ENCODE measurements at places on chromosomes 1 and 21.
A peak's percentile ranks its signal among the peaks of the same experiment; 100 is the strongest.

DNA sequence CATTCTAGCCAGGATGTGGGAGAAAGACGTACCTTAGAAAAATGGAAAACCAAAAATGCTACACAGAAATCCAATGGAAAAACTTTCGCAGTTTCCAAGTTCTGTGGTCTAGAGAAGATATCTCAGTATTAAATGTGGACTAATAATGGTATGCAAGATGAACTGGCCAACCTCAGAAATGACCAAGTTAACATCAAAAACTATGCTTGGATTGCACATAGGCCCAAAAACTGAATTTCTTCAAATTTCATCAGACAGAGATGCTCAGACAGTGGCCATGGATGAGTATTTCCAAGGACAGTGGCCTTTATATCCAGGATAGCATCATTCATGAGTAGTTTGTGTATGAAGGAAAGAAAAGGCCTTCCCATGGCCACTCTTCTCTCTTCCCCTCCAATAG lies 132.2 kb downstream of the TIAM1 start:
- DNase-seq: no peak

DNA sequence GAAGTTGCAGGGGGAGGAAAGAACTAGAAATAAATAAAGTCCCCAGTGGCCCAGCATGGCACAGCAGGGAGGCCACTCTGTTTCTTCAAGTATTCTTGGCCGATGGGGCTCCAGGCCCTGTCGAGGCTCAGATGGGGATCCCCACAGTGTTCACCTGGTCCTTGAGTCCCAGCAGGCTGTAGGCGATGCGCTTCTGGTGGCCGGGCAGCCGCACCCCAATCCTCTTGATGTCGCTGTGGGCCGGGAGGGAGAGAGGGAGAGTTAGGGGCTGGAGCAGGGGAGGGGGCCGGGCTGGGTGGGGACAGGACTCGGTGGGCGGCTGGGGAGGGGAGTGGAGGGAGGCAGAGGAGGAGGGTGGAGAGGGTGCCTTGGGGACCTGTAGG lies 30.8 kb downstream of the EPHA2 start:
- no peak for DNase-seq

- DNase-seq: no peak
These were observed 21.7 kb upstream of the CTSK start for GRCh38 chr1:150829751-150830150.

DNA sequence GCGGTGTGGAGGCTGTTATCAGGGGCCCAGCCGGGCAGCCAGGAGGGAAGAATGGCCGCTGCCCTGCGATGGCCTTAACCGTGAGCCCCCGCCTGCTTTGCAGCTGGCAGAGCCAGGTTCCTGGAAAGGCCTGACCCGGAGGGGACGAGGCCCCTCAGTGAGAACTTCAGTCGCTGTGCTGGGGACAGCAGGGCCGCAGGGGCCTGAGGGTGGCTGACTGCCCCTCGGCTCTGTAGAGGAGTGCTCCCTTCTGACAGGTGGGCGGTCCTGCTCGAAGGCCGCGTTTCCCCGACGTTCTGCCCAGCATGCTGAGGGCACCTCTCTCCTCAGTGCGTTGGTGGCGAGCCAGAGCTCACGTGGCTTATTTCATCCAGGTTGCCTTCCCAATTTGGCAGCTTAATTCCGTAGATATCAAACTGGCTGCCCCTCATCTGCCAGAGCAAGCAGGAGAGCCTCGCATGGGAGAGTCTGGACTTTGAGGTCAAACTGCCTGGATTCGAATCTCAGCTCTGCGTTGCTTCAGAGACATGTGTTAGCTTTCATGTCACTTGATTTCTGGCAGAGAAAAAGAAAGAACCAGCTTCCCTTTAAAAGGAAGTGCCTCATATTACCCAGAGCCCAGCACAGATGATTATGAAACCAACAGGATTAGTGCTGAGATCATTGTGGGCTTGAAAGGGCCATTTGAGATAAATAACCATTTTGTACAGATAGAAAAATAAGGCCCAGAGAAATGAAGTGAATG lies 239.8 kb downstream of the SDCCAG8 start:
- no peak for DNase-seq

DNA sequence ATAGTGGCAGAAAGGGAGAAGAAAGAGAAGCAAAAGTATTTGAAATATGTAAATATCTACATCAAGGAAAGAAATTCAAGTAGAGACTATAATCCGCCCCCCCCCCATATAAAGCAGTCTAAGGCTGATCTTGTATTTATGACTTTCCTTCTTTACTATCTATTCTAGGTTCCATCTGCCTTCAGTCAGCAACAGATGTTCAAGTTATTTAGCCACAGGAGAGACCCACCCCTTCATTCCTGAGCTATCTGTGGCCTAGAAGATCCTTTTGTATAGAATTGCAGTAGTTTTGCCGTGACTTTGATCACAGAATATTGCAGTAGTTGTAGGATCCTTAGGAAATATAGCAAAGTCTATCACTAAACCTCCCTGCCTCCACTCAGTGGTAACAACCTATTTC lies 10.7 kb upstream of the BSDC1 start:
- no peak for DNase-seq

- DNase-seq: peak; percentile 80
These were observed 57.5 kb upstream of the RBM15 start for GRCh38 chr1:110281363-110282290.

DNA sequence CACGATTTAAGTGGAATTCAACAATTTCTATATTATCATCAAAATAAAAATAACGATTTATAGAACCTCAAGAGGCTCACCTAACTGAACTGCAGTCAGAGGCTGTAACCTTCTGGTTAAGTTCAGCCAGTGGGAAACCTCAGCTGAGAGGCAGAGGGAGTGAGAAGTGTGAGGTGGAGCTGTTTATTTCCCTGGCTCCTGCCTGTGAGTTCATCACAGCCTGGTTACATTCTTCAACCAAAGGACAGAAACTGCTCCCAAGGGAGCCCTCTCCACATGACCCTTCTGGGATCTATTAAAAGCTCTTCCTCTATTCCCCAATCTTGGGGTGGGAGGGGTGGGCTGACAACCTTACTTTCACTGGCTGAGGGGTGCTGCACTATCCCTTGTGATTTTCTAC lies 22.2 kb downstream of the DYNLT5 start:
- DNase-seq: no peak

- DNase-seq: no peak
These were observed 116.5 kb upstream of the SLC45A1 start for GRCh38 chr1:8201331-8201861.

DNA sequence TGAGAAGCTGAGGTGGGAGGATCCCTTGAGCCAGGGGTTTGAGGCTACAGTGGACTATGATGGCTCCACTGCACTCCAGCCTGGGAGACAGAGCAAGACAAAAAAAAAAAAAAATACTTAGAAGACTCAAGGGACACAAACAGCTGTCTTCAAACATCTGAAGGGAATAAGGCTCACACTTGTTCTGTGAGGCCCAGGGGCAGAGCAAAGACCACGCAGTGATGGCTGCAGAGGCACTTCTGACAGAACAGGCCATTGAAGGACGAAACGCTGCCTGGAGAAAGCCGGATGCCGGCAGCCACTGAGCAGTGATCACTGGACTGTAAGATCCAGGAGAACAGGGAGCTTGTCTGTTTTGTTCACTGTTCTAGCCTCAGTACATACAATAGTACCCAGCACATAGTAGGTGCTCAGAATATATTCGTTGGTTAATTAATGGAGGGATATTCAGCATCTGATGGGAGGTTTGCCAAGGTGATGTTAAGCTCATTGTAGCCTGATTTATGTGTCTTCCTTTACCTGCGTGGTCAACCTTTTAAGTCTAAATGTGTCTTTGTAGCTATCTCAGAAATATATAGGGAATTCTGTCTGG lies 12.1 kb upstream of the NDC1 start:
- DNase-seq: no peak

DNA sequence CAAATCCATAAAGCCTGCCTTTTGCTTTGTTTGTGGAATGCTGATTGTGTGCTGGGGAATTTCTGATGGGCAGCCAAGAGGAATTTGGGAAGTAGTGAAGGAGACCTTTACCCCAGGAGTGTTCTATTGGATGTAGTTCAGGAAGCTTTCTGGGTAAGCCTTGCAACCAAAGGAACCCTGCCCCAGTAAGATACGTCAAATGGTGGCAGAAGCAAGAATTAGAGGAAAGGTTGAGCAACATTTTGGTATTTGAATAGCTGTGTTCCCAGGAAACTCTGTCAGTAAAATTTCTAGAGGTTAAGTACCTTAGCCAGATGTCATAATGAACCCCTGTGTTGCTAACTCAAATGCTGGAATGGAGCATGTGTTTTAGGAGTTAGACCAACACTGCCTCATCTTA lies 6.4 kb downstream of the MGST3 start:
- DNase-seq: no peak

GRCh38 chr1:104264521-104264920 lies 514.8 kb downstream of the AMY1C start:
- DNase-seq: no peak

DNA sequence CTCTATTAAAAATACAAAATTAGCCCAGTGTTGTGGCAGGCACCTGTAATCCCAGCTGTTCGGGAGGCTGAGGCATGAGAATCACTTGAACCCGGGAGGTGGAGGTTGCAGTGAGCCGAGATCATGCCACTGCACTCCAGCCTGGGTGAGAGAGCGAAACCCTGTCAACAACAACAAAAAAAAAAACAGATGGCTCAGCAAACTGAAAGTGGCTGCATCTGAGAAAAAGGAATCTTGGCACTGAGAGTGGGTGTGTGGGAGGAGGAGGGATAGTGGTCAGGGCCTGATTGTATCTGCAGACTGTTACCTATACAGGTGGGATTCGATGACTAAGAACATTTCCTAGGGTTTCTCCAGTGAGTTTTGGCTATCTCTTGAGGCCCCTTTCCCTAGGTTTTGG lies 122.2 kb upstream of the BARHL2 start:
- no peak for DNase-seq

- no peak for DNase-seq
These were observed 22.4 kb upstream of the CHRM3 start for GRCh38 chr1:239363930-239364329.

DNA sequence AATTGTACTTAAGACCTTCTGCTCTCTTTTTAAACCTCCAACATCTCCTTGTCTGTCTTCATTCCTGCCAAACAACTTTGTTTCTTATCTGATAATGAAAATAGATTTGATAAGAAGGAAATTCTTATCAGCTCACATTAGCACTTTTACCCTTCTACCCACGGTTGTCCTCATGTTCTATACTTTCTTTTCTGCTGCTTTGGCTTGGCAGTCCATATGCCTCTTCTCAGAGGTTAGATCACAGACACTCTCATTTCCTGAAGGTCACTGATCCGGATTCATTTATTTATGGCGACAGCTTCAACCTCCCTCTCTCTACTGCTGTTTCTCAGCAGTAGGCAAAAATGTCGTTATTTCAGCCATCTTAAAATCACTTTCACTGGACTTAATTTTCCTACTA lies 2015.8 kb downstream of the NCAM2 start:
- DNase-seq: no peak

- no peak for DNase-seq
These were observed 44.7 kb upstream of the LRP8 start for GRCh38 chr1:53372501-53372951.

- no peak for DNase-seq
These were observed 71.3 kb upstream of the NGF start for GRCh38 chr1:115409094-115410015.

- no peak for DNase-seq
These were observed 10.0 kb upstream of the LRRC8C start for GRCh38 chr1:89622895-89623294.

DNA sequence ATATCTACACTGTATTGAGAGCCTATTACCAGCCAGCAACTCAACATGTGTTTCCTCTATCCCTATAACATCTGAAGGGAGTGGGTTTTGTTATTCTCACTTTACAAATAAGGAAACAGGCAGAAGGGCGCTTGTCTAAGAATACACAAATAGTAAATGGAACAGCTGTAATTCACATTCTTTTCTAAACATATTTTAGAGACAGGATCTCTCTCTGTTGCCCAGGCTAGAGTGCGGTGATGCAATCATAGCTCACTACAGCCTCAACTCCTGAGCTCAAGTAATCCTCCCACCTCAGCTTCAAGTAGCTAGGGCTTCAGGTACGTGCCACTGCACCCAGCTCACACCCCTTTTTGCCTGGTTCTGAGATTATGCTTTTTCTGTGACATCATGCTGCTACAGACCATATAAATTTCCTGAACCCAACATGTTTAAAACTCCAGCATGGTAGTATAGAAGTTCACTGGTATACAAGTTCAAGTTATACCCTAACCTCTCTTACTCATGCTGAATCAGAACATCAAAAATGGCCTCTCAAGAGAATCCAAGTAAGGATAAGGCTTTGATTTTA lies 8.6 kb upstream of the TACSTD2 start:
- DNase-seq: no peak

GRCh38 chr21:33374450-33375096 lies 28.6 kb upstream of the IFNGR2 start:
- peak; percentile 31 for DNase-seq

DNA sequence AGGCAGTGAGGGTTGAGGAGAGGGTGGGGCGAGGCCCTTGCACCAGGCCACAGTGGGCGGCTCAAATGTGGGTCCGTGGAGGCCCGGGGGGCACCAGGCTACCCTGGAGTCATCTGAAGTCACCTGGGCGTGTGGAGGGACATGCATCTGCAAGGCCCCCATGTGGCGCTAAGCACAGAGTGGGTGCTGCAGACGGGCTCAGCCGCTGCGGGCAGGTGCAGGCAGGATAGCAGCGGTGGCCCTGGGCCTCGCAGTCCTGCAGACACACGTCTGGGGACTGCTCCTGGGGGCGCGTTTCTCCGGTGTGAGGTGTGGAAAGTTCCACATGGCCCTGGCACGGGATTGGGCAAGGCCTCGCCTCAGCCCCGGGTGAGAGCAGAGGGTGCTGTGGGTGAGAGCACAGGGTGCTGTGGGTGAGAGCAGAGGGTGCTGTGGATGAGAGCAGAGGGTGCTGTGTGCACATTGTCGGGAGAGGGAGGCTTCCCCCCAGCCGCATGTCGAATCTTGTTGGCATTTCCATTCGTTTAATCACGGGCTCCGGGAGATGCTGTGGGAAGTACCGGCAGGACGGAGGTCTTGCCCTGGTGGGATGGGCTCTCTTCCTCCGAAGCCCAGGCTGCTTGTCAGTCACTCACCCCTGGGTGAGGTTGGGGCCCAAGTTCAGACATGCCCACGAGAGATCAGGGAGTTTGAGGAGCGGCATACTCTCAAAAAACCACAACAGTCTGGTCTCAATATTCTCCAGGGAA lies 46.5 kb downstream of the TP73 start:
- DNase-seq: peak; percentile 58

DNA sequence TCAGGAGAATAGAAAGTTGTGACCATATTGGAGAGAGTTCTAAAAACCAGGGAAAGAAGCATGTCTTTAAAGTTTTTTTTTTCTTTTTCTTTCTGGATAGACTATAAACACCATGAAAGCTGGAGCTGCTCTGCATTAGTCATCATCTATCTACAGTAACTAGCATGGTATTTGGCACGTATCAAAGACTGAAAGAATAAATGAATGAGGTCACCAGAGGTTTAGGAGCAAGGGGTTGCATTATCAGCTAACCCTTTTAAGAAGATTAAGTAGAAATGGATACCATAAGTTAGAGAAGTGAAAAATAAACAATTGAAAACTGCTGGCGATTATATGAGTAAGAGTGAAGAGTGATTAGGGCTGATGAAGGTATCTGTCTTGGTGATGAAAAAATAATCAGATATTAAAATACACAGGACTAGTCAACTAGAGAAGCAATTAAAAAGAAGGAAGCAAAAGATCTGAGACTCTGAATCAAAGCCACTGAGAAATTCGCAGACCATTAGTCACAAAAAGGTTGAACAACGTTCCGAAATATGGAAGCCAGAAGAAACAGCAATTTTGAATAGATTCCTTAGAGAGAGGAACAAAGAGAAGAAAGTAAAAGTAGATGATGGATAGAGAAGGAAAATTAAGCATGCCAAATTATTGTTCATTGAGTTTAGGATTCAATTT lies 536.4 kb downstream of the DPYD start:
- DNase-seq: no peak

Measured in NCI-H345 (cell line).